M059J (cell line): ENCODE measurements at places on chromosomes 2 and 18.

DNA sequence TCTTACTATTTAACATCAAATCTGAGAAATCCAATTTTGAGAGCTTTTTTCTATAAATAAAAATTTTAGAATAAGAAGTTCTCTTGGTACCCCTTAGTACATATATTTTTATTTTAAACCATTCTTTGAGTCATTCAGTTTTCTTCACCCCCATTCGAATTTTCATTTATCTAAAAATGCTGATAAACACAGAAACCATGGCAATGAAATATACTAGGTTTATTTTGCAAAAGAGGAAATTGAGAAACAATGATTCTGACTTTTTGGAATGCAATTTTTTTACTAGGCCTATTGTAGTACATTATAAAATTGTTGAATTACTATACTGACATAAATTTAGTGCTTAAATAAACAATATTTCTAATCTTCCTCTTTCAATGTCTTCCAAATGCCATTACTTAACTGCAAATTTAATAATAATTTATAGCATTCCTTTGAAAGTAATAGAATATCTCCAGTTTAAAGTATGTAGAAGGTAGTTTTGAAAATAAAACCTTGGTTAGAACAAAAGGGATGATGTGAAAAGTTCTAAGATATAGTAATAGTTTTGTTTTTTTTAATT is 46.3 kb downstream of the TANK start:
- DNase-seq, result no peak

DNA sequence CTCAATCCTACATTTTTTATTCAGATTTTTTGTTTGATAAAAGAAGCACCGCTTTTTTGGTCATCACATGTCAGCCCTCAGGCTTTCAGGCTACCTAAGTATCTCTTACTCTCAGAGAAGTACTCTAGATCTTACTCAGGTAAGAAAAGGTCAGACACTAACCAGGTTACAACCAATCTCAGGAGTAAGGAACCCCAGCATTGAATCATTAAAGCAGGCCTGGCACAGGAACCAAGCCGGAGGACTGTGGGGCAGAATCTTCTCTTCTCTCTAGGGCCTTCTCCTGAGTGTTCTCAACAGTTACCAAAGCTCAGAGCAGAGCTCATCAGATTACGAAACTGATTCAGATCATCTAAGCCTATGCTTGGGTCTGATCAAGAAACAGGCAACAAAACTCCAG is 28.2 kb downstream of the RBMS1 start:
- no peak for DNase-seq

DNA sequence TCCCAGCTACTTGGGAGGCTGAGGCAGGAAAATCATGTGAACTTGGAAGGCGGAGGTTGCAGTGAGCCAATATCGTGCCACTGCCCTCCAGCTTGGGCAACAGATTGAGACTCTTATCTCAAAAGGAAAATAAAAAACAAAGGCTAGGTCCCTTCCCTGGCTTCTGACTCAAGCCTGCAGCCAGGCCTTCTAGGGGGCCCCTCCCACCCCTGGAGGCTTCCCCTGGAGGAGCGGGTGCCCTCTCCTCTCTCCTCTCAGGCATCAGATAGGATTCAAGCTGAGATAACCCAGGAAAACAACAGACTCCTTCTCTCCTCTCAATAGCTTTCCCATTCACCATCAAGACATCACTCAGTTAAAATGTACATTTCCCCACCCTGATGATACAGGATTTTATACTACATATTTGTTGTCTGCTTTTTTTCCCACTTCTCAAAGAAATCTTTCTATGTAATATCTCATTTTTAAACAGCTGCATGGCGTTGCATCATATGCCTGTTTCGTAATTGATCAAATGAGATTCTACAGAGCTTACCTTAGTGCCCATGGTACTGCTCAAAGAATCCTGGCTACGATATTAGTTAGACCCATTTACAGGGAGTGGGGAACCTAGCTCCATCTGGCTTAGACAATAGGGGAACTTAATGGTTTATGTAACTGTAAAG is 20.6 kb upstream of the C2orf72 start:
- DNase-seq, result no peak

DNA sequence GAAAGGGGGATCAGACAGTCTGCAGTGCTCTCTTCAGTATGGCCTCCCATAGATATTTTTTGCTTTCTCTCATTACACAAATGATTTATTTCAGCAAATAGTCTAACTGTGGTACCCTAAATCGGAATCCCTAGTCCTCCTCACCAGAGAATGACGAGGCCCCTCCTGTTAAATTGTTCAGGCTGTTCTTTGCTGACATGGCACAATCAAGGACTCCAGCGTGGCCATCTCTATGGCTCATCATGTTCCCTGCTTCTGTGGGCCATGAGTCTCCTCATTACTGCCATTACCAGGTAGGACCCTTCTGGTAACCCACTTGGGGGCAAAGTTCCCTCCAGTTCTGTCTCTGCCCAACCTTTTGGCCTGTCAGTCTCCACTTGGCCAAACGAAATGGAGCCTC is 62.2 kb downstream of the NAB1 start:
- DNase-seq, result no peak

GRCh38 chr2:67782443-67782842 is 280.4 kb downstream of the C1D start:
- DNase-seq, result peak; percentile 23

- DNase-seq, result no peak
Measured at GRCh38 chr18:61908661-61909060, 15.9 kb upstream of the RNF152 start.

DNA sequence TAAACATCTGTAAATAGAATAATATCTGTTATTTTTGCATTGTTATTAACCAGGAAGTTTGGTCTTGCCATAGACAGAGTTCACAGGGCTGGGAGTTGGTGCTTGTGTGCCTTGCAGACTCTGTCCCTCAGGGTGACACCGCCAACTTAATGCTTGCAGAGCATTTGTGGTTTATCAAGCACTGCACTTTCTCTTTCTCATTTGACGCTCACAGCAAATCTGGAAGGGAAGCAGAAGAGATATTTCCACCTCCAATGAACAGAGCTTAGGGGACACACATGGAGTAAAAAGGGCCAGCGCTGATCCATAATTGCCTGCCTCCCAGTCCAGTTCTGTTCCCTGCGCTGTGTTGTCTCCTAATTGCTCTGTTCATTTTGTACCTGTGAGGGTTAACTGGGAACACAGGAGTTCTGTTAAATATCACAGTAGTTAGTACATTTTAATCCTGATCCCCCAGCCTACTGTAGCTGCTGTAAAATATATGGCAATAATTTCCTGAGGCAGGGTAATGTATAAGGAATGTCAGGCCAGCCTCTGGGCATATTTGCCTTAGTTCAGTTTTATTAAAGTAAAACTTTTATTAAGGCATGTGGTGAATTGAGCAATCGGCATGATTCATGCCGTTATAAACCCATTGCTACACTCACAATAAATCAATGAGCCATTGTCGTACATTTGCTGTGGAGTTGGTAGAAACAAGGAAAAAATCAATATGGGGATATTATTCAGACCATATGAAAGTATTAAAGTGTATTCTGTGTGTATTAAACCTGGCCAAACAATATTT is 182.5 kb upstream of the OSR1 start:
- peak; percentile 87 for DNase-seq

DNA sequence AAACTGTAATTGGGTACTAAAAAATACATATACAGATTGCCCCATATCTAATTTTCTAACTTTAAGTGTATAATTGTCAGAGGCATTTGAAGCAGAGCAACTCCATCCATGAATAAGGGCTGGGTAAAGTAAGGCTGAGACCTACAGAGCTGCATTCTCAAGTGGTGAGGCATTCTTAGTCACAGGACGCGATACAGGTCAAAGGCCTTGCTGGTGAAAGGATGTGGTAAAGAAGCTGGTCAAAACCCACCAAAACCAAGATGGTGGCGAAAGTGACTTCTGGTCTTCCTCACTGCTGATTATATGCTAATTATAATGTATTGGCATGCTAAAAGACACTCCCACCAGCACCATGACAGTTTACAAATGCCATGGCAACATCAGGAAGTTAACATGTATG is 50.0 kb downstream of the SLC8A1 start:
- peak; percentile 96 for DNase-seq
